Renal pelvis (tissue), 12 donors: ENCODE measurements at places on chromosomes 2 and 18. TPM values are rescaled to one million over a fixed set of nuclear protein-coding genes. Genes with fewer than 3 reads are reported as not detected.
A peak's percentile ranks its signal among the peaks of the same experiment; 100 is the strongest.

GRCh38 chr2:37619230-37619958 is 52.0 kb downstream of the CDC42EP3 start:
- DNase-seq: no peak

DNA sequence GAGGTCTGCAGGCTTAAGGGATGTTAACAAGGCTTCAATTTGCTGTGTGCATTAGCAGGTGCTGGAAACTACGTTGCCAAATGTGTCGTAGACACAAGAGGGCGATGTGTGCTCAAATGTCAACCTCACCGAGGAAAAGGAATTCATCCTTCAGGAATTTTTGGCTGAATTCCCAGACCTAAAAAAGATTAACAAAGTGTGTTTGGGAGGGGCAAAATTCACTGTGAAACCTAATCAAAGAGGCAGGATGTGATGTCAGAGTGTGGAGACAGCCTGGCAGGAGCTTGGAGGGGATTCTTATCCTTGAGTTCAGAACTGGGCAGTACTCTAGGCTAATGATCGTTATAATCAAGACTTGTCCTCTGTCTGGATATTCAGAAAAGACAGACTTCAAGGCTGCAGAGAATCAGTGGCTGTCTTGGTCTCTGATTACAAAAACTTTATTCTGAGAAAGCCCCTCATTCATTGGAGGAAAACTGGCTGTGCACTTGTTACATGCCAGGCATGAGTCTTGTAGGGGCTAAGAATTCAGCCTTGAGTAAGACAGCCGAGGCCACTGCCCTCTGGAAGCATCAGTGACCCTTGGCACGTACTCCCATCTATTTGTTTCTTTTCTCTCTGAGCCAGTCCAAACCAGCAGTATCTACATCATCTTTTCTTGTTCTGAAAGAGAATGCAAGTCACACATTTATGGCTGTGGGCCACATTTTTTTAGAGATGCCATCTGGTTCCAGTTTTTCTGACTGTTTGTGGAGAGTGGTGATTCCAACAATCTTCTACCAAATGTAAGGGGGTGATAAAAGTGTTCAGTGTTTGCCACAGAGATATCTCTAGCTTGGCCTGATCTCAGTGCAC is 18.7 kb upstream of the SCYGR1 start:
- peak; percentile 96 for DNase-seq

GRCh38 chr18:50775207-50775606 is 44.6 kb downstream of the MRO start:
- DNase-seq: no peak

GRCh38 chr18:51391215-51391614 is 193.7 kb upstream of the MEX3C start:
- no peak for DNase-seq

- no peak for DNase-seq
Measured at GRCh38 chr2:103792042-103792441, 1030.2 kb downstream of the TMEM182 start.

DNA sequence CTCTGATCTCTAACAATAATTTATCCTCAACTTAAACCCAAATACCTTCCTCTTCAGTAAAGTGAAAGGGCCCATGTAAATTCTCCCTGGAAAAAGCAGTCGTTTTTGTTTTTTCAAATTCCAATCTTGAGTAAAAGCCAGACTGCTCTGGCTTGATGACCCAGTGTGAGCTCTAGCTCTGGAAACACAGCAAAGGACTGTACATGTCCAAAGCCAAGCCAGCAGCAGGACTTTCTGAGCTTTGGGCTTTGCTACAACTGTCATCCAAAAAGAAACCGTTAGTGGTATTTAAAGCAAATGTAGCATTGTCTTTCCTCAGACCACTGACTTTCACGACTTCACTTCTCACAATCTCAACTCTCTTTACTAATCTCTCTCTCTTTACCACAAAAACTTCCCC is 25.4 kb downstream of the SH3YL1 start:
- no peak for DNase-seq

- DNase-seq: peak; percentile 60
Measured at GRCh38 chr2:109447251-109447661, 166.5 kb downstream of the SEPTIN10 start.

- no peak for DNase-seq
Measured at GRCh38 chr2:218807626-218808025, 24.0 kb downstream of the PRKAG3 start.

DNA sequence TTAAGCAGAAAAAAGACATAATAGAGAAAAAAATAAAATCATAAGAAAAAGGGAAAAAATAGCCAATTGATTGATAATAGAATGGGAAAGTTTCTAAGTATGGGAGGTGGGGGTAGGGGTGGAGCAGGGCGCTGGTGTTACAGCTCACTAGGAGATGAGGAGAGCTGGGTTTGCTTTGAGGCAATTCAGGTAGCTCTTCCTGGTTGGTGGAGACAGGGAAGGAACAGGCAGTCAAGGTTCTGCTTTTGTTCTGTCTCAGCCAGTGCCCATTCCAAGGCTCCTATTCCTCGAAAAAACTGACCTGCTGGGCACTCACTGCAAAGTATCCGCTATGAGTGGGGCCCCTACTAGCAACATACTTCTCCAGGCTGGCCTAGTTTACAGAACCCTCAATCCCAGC is 1.7 kb upstream of the CNNM4 start:
- DNase-seq: no peak

DNA sequence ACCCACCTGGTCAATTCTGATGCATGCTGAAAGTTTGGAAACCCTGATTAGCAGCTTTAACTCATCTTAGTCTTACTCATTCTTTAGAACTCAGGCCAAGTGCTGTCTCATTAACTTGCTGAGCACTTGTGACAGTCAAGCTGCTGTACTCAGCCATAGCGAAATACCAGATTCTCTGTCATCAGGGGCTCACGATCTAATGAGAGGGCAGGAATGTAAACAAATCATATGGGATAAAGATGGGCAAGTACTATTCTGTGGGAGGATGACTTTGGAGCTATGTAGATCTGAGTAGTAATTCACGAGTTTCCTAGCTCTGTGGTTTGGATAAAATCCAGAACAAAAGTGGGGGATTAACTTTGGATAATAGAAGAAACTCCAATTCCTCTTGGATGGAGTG is 376.6 kb downstream of the HRH4 start:
- DNase-seq: peak; percentile 82

DNA sequence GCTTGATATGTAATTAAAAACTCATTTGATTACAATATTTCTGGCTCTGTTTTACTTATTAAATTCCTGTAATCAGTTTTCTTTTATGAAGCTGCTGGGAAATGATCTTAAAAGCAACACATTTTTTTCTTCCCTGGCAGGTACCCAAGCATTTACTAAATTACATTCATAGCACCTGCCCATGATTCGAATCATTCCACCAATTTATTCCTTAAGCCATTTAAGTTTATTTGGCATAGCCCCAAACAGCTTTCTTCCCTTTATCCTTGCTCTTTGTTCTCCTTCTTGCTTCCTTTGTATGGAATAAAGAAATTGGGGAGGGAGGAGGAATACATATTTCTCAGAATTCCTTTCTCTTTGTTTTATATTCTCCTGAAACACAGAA is 241.3 kb downstream of the AGPS start:
- DNase-seq: no peak

- no peak for DNase-seq
Measured at GRCh38 chr2:131036696-131037397, 56.4 kb downstream of the FAM168B start.

DNA sequence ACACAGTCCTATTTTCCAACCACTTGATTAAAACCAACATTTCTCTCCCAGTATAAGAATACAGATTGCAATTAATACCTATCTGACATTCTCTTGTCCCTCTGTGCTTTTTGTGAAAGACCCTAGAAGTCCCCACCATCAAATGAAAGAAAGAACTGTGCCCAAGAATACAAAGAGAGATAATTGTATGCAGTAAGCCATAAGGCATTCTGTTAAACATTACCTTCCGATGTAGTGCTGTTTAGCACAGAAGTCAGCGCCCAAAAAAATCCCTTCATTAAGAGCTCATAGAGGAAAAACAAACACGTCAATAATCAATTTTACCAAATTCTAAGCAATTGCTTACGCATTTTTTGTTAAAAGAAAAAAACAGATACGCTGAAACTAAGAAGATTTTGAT is 41.1 kb downstream of the ZNF516 start:
- no peak for DNase-seq

DNA sequence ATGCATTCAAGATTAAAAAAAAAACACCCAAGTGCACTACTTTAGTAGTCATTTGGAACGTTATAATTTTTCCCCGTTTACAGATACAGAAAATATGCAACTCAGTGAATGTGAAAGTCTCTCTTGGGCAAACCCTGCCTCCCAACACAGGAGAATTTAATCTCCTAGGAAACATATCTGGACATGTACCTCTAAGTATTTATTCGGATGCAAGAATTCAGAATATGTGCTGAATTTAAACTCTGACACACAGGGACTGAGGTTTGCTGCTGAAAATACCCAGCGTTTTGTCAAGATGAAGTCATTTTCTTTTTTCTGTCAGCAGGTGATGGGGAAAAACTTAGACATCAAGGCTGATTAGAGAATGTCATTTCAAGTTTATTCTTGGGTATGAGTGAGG is 105.4 kb downstream of the ACKR3 start:
- DNase-seq: no peak

- DNase-seq: no peak
Measured at GRCh38 chr2:17871639-17872038, 6.8 kb upstream of the KCNS3 start.

- no peak for DNase-seq
Measured at GRCh38 chr2:230861552-230862255, 3.0 kb upstream of the ITM2C start.

GRCh38 chr2:105814291-105814940 is 69.7 kb downstream of the NCK2 start:
- no peak for DNase-seq

- no peak for DNase-seq
Measured at GRCh38 chr2:152022090-152022489, 76.8 kb downstream of the CACNB4 start.

DNA sequence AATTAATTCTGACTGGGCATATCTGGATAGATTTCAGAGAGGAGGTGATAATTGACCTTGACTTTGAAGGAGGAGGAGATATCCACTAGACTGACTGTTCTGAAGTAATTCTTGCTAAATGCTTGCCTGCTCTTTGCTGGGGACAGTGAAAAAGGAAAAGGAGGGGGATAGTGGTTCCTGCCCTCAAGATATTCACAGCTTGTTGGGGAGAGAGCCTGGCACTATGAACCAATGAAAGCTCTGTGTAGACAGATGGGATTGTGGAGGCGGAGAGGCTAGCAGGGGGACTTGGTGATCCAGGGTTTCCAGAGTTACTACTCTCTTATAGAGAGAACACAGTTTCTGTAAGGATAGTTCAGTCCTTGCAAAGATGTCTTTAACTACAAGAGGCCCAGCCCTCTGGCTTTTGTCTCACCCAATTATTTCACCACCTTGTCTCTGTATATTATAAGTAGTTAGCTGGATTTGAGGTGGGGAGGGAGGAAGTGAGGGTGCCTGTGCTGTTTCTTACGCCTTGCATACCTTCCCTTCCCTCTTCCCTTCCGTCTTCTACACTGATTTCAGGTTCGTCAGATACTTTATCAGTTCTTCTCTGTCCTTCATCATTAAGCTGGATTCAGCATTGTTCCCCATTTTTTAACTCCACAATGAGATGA is 190.4 kb downstream of the PRKCE start:
- no peak for DNase-seq

DNA sequence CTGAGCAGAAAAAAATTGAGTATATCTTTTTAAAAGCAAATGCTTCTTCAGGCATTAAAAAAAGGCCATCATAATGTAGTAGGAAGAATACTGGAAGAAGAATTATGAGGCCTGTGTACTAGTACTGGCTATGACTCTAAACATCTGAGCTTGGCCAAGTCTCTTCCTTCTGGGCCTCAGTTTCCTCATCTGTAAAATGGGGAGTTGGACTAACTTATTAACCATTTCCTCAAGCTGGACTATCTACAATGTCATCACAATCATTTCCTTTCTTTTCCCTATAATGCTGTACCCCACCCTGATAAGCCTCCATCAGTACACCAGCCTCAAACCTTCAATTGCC is 29.3 kb downstream of the FABP1 start:
- DNase-seq: no peak

DNA sequence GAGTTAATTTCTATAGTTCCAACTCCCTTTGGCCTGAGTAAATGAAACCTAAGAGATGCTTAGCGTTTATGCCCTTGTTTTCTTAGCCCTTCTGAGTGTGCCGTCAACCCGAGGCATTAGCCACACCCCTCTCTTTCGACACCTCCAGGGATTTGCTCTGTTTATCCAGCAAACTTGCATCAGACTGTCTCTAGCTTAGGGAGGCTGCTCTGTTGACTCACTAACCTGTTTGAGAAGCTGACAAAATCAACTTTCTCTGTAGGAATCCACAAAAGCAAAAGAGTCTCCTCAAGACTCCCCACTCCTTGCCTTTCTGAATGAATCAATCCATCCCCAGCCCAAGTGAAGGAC is 317.6 kb downstream of the TNS1 start:
- no peak for DNase-seq

DNA sequence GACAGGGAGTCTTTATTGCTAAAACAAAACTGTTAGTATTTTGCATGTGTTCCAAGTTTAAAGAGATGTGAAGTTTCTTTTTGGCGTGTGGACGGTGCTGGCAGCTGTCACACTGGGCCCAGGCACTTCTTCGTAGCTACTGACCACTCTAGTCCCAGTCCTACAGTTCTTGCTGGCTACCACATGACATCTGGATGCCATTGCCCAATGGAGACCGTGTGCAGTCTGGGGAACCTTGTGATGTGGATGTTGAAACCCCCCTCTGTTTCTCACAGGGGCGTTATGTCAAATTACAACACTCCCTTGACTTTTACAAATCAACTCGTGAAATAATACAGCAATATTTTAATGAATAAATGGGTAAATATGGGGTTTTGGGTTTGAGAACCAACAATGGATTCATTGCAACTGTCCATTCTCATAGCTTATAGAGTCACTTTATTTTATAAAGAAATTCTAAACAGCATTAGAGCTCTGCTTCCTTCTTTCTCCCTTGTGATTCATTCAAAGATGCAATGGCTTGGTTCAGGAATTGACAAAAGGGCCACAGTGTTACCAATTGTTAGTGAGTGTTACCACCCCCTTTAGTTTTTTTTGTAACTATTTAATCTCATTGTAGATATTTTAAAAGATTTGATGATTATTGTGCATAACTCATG is 1.2 kb downstream of the GPD2 start:
- DNase-seq: no peak

GRCh38 chr2:9844576-9844975 is 1.3 kb downstream of the TAF1B start:
- no peak for DNase-seq

Gene MC4R
- polyA plus RNA-seq: 0.32 TPM

Gene BCL2
- polyA plus RNA-seq: 26.3 TPM

Gene PSME4
- polyA plus RNA-seq: 71.3 TPM

Gene GPD2
- 23.7 TPM for polyA plus RNA-seq

Gene ABHD1
- 1.3 TPM for polyA plus RNA-seq

Gene SPATS2L
- 137 TPM for polyA plus RNA-seq

Gene PSMA8
- polyA plus RNA-seq: not detected
